ENCODE measurements at places on chromosomes 4 and X.

DNA sequence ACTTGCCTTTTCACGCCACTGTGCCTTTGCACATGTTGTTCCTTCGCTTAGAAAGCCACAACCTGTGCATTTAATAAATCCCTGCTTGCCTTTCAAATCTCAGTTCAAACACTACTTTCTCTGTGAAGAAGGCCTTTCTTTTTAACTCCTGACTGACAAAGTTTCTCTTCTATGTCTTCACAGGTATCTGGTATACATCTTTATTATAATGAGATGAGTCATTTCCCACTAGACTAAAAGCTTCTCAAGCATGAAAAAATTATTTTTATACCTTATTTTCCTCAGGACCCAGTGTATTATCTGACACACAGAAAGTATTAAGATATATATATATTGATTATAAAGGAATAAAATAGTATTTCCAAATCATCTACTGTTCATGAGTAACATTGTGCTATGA lies 189.9 kb downstream of the TBCK start:
- DNase-seq, result no peak

GRCh38 chr4:3851881-3852280 lies 85.7 kb downstream of the ADRA2C start:
- DNase-seq, result no peak

DNA sequence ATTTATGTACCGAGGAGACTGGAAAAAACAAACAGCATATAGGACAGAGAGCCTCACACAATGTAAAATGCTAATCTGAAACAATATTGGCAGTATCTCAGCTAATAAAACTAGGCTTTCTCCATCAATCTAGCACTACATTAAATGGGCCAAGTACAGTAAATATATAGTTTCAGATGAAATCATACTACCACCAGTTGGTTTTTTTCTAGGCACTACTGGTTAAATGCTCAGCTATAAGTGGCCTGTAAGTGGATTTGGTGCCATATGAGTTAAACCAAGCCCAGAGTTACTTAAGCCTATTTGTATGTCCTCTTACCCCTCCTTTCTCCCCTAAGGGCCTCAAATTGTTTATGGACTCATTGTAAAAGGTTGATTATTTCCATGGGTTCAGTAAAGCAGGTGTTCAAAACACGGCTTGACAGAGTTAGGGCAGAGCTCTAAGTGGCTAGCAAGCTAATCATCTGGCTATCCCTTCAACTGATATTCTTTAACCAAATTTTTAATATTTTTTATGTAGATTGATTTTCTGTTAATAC lies 57.5 kb downstream of the FAM13A start:
- DNase-seq, result no peak

GRCh38 chr4:158553364-158553763 lies 31.7 kb downstream of the RXFP1 start:
- DNase-seq, result no peak

GRCh38 chr4:41146196-41146595 lies 68.1 kb downstream of the APBB2 start:
- DNase-seq, result no peak

GRCh38 chrX:9995855-9996339 lies 28.7 kb downstream of the CLDN34 start:
- DNase-seq, result peak; percentile 59

GRCh38 chr4:35993606-35994005 lies 250.7 kb downstream of the ARAP2 start:
- DNase-seq, result no peak
